ENCODE measurements at places on chromosomes 7 and 10.

DNA sequence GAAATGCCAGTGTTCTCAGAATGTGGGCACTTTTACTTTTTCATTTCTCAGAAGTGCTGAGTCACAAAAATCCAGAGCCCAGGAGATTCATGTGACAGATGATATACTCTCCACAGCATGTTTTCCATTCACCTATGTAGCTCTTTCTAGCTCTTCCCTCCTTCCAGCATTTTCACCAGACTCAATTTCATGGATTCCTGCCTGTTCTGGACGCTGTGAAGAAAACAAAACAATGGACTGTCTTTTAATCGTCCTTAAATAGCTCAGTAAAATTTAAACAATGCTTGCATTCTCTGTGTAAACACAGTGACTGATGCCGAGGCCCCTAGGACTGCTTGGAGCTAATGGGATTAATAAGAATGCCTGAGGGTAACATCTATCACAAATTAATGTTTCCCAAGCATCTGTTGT is 25.5 kb downstream of the ZNF713 start:
- no peak for DNase-seq

- DNase-seq: no peak
Measured at GRCh38 chr10:78911533-78912340, 157.0 kb upstream of the ZMIZ1 start.

DNA sequence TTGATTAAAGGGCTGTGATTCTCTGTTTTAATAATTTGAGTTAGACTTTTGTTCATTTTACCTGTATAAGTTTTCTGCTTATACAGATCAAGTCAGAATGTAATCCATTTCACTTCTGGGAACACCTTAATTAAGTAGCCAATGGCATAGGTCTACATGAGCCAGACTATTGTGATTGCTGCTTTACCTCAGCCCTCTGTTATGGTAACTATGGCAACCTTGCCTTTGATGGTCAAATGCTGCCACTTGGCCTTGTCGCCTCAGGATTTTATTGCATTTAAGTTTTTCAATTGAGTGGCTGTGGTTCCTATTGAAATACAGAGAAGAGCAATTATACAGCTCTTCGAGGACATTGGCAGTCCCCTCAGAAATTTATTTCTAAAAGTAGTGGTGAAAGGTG is 64.3 kb upstream of the TMEM106B start:
- no peak for DNase-seq

DNA sequence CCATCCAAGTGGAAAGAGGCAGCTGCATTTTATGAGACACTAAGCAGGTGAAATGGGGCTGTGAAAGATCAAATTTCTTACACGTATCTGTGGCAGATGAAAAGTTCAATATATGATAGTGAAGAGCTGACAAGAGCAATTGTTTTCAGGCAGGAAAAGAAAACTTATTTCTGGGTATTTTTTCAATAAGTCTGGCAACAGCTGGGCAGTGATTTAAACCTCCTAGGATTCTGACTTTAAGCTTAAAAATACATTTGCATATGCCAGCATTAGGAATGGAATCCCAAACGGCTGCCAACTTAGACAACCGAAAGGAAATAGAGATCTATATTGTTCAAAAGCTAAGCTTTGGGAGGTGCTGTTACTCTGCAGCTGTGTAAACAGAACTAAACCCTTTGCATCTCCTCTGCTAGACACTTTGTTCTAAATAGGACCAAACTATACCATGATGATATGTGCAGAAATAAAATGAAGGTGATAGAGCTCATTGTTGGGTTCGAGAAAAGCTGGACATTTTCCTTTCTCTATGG is 26.1 kb downstream of the DYNC1I1 start:
- DNase-seq: no peak

Data from GM13977 (cell line).